ENCODE measurements at places on chromosomes 5 and 9.

DNA sequence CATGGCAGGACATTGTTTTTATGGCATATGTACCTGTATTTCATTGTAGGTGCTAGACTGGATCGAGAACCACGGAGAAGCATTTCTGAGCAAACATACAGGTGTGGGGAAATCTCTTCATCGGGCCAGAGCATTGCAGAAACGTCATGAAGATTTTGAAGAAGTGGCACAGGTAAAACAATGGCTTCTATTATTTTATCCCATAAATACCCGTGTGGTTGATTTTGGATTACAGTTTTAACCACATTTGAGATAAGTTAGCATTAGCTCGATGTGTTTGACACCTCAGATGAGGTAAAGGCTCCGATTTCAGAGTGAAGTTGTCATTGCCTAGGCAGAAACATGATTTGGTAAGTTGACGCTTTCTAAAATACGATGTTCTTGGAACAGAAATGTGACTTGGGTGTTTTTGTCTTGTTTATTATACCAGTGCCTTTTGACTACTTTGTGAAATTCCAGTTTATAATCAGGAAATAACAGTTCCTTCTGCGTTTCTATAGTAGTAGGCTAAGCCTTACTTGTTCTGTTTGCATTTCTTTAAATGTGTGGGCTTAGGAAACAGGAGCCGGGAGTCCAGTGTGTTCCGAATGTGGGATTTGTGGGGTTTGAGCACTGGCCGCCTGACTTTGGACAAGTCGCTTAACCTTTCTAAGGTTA, 187.7 kb downstream of the TRIO start:
- DNase-seq: no peak

GRCh38 chr9:122213589-122214413, 15.0 kb downstream of the LHX6 start:
- peak; percentile 43 for DNase-seq

GRCh38 chr5:23269981-23270380, 237.4 kb upstream of the PRDM9 start:
- no peak for DNase-seq

DNA sequence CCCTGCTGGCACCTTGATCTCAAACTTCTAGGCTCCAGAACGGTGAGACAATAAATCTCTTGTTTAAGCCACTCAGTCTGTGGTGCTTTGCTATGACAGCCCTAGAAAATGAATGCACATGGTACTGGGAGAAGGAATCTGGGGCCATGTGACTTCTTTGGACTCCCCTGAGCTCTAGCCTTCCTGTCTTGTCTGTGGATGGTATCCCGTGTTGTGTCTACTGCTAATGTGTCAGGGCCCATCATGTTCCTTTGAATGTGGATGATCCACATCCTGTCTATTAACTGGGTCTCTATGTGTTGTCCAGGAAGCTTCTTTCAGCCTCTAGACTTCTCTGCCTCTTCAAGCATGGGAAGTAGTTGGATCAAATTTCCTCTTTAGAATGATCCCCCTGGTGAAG, 25.1 kb downstream of the IL7R start:
- no peak for DNase-seq

- DNase-seq: peak; percentile 50
These were observed 194.0 kb downstream of the IRX2 start for GRCh38 chr5:2557435-2557834.

DNA sequence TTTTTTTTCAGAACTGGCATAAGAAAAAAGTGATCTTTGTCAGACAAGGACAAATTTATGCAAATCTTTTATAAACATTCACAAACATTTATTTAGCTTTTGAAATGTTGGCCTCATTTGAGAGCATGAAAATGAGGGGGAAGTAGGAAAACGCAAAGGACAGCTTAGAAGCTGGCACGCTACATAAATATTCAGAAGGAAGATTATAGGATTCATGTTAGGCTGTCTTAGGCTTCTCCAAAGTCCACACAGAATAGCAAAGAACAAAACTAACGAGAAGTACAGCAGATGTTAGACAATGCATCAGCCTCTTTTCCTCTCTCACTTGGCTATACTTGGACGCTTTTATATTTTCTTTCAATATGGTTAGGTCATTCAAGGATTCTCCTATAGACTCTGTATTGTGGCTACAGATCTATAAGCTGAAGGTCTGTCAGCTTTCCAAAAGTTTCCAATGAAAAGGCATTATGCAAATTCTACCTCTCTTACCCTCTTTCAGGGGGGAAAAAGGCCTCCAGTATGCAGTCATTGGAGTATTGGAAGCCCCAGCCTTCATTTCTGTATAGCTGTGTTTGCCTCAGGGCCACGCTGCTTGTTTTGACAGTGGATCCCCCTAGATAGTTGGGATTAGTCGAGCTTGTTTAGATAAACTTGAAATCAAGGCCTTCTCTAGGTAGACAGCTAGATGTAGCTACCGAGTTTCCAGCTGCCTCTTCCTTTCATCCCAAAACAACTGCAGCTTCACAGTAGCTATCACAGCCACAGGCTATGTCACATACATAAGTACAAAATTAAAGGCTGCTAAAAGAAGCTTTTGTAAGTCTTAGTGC, 153.0 kb downstream of the DENND1A start:
- DNase-seq: no peak

Data from NCI-H187 treated with DMSO at 0.1 percent for 48 hours (cell line).